Glutamatergic neuron (in vitro differentiated cells): ENCODE measurements at places on chromosomes 1 and 21. TPM values are rescaled to one million over a fixed set of nuclear protein-coding genes. Genes with fewer than 3 reads are reported as not detected.

Gene SLC45A1
- total RNA-seq = 6.1 TPM

DNA sequence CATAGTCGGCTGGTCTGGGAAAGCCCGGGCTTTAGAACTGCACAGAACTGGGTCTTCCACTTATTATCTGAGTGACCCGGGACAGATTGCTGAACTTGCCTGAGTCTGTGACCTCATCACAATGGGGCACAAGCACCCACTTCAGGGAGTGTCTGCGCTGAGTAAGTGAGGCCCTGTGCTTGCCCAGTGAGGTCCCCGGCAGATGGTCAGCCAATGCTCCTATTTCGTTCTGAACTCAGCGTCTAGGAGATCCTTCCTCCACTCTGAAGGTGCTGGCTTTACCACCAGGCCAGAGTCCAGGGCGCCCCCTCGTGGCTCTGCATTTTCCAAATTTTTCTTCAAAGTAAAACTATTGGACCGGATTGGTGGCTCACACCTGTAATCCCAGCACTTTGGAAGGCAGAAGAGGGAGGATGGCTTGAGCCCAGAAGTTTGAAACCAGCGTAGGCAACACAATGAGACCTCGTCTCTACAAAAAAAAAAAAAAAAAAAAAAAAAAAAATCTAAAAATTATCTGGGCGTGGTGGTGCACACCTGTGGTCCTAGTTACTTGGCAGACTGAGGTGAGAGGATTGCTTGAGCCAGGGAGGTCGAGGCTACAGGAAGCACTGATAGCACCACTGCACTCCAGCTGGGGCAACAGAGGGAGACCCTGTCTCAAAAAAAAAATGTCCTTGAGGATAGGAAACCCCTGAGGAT lies 61.7 kb downstream of the FCRL5 start:
- no peaks in the 10 kb centered on the region for H3K36me3 ChIP-seq
- DNase-seq = peak; percentile 85

GRCh38 chr1:201023517-201023902 lies at the start of gene KIF21B:
Gene KIF21B (minus strand): TSS chr1:201023714. CDS start chr1:201023383, 331 bp downstream.
- H3K4me3 ChIP-seq = peak within 1 kb of the TSS; percentile 91
- peak; percentile 92 for DNase-seq
- peaks cover 14% of the 10 kb centered on the region for H3K27me3 ChIP-seq

Gene GRIK1
- 0.39 TPM for total RNA-seq

GRCh38 chr1:60503266-60503925 lies 429.8 kb upstream of the C1orf87 start:
- H3K27ac ChIP-seq = no peak overlapping the region
- no peaks in the 10 kb centered on the region for H3K27me3 ChIP-seq
- no peak overlapping the region for H3K4me3 ChIP-seq
- no peaks in the 10 kb centered on the region for H3K36me3 ChIP-seq
- no peak for DNase-seq

Gene SH2D1B
- not detected for total RNA-seq

- H3K4me3 ChIP-seq = no peak overlapping the region
- no peaks in the 10 kb centered on the region for H3K36me3 ChIP-seq
- peaks cover 11% of the 10 kb centered on the region for H3K27me3 ChIP-seq
- DNase-seq = no peak
- H3K27ac ChIP-seq = no peak overlapping the region
- H3K4me1 ChIP-seq = no peaks in the 10 kb centered on the region
Observed at GRCh38 chr1:228074954-228075730, 7.4 kb upstream of the ARF1 start.

Gene PTGFR
- not detected for total RNA-seq

DNA sequence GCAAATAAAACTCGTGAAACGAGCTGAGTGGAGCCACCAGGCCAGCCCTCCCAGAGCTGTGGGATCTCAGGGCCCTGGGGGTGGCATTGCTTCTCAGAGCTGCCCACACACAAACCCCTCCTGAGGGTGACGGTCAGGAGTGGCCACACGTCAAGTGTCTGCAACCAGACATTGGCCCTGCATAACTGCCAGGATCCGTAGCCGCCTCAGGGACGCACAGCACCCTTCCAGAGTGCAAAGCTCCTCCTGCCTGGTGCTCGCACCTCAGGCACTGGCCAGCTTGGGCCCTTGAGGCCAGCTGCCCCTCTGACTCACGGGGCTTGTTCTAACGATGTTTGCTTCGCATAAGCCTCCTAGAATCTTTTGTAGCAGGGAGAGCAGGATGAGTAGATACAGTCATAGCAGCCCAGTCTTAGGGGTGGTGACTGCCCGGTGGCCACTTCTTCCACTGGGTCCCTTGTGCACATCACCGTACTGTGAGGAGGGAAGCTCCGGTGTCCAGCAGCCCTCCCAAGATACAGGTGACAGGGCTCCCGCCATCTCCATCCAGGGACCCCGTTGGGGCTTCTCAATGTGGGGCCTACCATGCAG lies 5.0 kb downstream of the WNT3A start:
- no peak for DNase-seq
- H3K36me3 ChIP-seq = no peaks in the 10 kb centered on the region
- H3K4me1 ChIP-seq = no peaks in the 10 kb centered on the region
- no peak overlapping the region for H3K4me3 ChIP-seq
- H3K27ac ChIP-seq = no peak overlapping the region
